ENCODE measurements at places on chromosomes 1 and 21. TPM values are rescaled to one million over a fixed set of nuclear protein-coding genes. Genes with fewer than 3 reads are reported as not detected.

The KANK4 gene
- total RNA-seq, result not detected

- H3K36me3 ChIP-seq, result no peaks in the 10 kb centered on the region
- H3K27me3 ChIP-seq, result peaks cover under 1% of the 10 kb centered on the region
- no peak overlapping the region for H3K4me3 ChIP-seq
- no peak for DNase-seq
- peaks cover 4% of the 10 kb centered on the region for H3K4me1 ChIP-seq
Observed at GRCh38 chr1:6906783-6907182, 121.5 kb downstream of the CAMTA1 start.

The LPAR3 gene
- 0.25 TPM for total RNA-seq

GRCh38 chr1:188302746-188303145 lies 1474.0 kb downstream of the PLA2G4A start:
- no peaks in the 10 kb centered on the region for H3K27me3 ChIP-seq
- H3K27ac ChIP-seq, result no peak overlapping the region
- H3K4me1 ChIP-seq, result no peaks in the 10 kb centered on the region
- H3K4me3 ChIP-seq, result no peak overlapping the region

- no peak overlapping the region for H3K4me3 ChIP-seq
- no peaks in the 10 kb centered on the region for H3K27me3 ChIP-seq
- H3K4me1 ChIP-seq, result no peaks in the 10 kb centered on the region
- DNase-seq, result no peak
Observed at GRCh38 chr1:200753650-200754198, 15.0 kb downstream of the CAMSAP2 start.

- H3K4me1 ChIP-seq, result peaks cover 36% of the 10 kb centered on the region
- peaks cover 40% of the 10 kb centered on the region for H3K27me3 ChIP-seq
Observed at GRCh38 chr21:41769111-41769510, 2.3 kb upstream of the RIPK4 start.

- no peaks in the 10 kb centered on the region for H3K27me3 ChIP-seq
- H3K4me1 ChIP-seq, result no peaks in the 10 kb centered on the region
- H3K4me3 ChIP-seq, result no peak overlapping the region
- DNase-seq, result no peak
- H3K27ac ChIP-seq, result no peak overlapping the region
Observed at GRCh38 chr1:244821134-244821533, 14.3 kb upstream of the COX20 start.

GRCh38 chr21:41124641-41125201 lies 43.2 kb upstream of the BACE2 start:
- H3K4me1 ChIP-seq, result no peaks in the 10 kb centered on the region
- no peak for DNase-seq
- no peak overlapping the region for H3K27ac ChIP-seq

GRCh38 chr1:171833091-171833825 lies 8.0 kb upstream of the DNM3 start:
- no peak overlapping the region for H3K27ac ChIP-seq
- H3K36me3 ChIP-seq, result no peaks in the 10 kb centered on the region
- no peak overlapping the region for H3K4me3 ChIP-seq
- H3K4me1 ChIP-seq, result no peaks in the 10 kb centered on the region
- DNase-seq, result no peak
- H3K27me3 ChIP-seq, result no peaks in the 10 kb centered on the region

DNA sequence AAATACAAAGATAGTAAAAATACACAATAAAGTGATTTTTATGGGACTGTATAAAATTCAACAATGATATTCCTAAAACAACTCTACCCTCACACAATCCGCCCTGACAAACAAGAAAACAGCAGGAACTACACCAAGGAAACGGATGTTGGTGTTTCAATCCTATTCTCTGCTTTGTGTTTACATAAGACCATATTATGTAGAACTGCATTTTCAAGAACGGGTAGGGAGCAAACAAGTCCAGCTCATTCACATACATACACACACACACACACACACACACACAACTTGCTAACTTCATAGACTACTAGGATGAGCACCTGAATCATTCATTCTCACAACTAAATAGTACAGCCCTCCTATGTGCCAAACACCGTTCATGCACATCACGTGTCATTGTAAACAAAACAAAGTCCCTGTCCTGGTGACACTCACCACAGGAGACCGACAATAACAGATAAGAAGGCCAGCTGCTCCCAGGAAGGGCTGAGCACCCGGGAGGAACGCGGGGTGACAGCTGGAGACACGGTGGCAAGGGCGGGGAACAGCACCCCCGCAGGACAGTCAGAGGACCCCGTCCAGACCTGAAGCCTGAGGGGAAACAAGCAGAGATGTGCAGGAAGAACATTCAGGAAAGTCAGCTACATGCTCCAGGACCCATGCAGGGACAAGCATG lies 43.0 kb downstream of the NPHP4 start:
- H3K4me3 ChIP-seq, result no peak overlapping the region
- DNase-seq, result no peak
- H3K27ac ChIP-seq, result no peak overlapping the region
- no peaks in the 10 kb centered on the region for H3K36me3 ChIP-seq

GRCh38 chr1:15916417-15916816 lies 59.5 kb downstream of the ZBTB17 start:
- H3K36me3 ChIP-seq, result peaks cover 49% of the 10 kb centered on the region
- no peak overlapping the region for H3K27ac ChIP-seq
- H3K4me3 ChIP-seq, result peak overlapping the region; percentile 20
- no peak for DNase-seq
- H3K27me3 ChIP-seq, result no peaks in the 10 kb centered on the region

The C21orf58 gene
- total RNA-seq, result 2.0 TPM

- peaks cover 75% of the 10 kb centered on the region for H3K4me1 ChIP-seq
- no peaks in the 10 kb centered on the region for H3K27me3 ChIP-seq
- no peak overlapping the region for H3K27ac ChIP-seq
- H3K4me3 ChIP-seq, result no peak overlapping the region
Observed at GRCh38 chr1:12454406-12455391, 163.3 kb downstream of the DHRS3 start.

- H3K4me3 ChIP-seq, result no peak overlapping the region
- no peaks in the 10 kb centered on the region for H3K36me3 ChIP-seq
- no peak overlapping the region for H3K27ac ChIP-seq
- peaks cover 7% of the 10 kb centered on the region for H3K4me1 ChIP-seq
- no peaks in the 10 kb centered on the region for H3K27me3 ChIP-seq
- peak; percentile 48 for DNase-seq
Observed at GRCh38 chr1:32400876-32401631, 6.8 kb upstream of the BSDC1 start.

DNA sequence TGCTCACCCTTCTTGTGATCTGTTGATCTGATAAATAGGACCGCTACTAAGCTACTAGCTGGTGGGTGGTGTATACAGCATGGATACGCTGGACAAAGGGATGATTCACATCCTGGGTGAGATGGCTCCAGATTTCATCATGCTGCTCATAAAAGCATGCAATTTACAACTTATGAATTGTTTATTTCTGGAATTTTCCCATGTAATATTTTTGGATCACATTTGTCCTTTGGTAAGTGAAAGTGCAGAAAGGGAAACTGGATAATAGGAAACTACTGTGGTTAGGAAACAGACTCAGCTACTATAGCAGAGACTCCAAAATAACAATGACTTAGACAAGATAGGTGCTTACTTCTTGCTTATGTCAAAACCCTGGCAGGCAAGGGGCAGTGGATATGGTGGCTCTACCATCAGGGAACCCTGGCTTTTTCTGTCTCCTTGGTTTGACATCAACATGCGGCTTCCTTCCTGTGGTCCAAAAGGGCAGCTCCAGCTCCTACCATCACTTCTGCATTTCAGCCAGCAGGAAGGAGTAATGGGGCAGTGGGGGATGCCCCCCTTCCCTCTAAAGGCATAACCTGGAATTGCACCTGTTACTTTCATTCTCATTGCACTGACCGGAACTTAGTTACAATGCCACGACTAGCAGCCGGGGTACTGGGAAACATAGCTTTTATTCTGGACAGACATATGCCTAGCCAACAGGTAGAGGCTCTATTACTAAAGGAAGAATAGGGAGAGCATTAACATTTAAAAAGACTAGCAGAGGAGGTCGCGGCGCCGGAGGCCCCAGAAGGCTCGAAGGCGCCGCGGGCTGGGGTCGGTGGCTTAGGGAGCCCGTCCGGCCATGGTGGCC lies 13.8 kb upstream of the AK2 start:
- no peak overlapping the region for H3K27ac ChIP-seq
- no peak for DNase-seq
- no peak overlapping the region for H3K4me3 ChIP-seq
- no peaks in the 10 kb centered on the region for H3K27me3 ChIP-seq
- H3K4me1 ChIP-seq, result peaks cover 8% of the 10 kb centered on the region

DNA sequence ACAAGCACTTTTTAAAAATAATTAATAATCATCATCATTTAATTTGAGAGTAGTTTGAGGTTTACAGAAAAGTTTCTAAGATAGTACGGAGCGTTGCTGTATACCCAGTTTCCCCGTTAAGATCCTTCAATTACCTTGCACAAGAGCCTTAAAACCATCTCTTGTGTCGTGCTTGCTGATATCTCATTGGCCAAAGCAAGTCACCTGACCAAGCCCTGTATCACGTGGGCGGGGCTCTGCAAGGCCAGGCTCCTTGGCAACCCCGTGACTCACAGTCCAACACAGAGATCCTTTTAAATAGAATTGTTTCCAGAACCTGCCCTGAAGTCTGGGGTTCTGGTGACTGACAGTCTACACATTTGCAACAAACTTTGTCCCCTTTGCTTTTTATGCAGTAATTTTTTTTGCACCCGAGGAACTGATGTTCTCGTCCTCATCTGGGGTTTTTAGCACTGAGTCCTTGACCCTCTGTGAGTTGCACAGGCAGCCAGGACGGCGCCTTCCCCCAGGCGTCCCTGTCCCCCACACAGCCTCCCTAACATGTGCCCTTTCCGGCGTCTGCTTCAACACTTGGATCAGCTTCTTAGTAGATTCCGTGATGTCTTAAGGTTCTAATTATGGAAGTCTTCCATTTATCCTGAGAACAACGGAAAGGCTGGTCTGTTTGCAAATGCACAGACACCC lies 183.3 kb upstream of the TMEM51 start:
- no peak overlapping the region for H3K27ac ChIP-seq
- H3K4me3 ChIP-seq, result no peak overlapping the region
- H3K36me3 ChIP-seq, result no peaks in the 10 kb centered on the region
- DNase-seq, result no peak
- peaks cover 21% of the 10 kb centered on the region for H3K4me1 ChIP-seq

DNA sequence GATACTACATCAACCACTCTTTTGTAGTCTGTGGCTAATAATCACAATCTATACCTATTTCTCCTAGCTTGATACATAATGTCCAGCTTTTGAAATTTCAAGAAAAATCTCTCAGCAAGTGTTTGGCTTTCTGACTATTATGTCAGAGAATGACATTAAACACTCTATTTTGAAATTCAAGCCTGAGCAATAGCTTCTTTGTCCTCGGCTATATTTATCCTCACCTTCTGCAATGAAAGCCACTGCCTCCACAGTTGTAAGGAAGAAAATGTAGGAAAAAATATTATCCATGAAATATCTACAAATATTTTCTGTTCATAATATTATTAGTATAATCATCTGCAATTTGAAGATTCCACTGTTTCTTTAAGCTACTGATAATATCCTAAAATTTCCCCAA lies 22.1 kb downstream of the LRRC7 start:
- no peak for DNase-seq
- no peaks in the 10 kb centered on the region for H3K36me3 ChIP-seq
- H3K27me3 ChIP-seq, result no peaks in the 10 kb centered on the region
- H3K4me3 ChIP-seq, result no peak overlapping the region
- no peaks in the 10 kb centered on the region for H3K4me1 ChIP-seq

GRCh38 chr1:99886179-99886578 lies 36.0 kb downstream of the AGL start:
- no peak overlapping the region for H3K27ac ChIP-seq
- no peaks in the 10 kb centered on the region for H3K27me3 ChIP-seq
- no peak for DNase-seq
- no peaks in the 10 kb centered on the region for H3K4me1 ChIP-seq
- peaks cover 43% of the 10 kb centered on the region for H3K36me3 ChIP-seq
- no peak overlapping the region for H3K4me3 ChIP-seq

- no peaks in the 10 kb centered on the region for H3K4me1 ChIP-seq
- DNase-seq, result no peak
- H3K27me3 ChIP-seq, result no peaks in the 10 kb centered on the region
- H3K36me3 ChIP-seq, result no peaks in the 10 kb centered on the region
Observed at GRCh38 chr21:27220416-27220815, 253.5 kb upstream of the ADAMTS5 start.

The DENND2C gene
- 2.0 TPM for total RNA-seq

DNA sequence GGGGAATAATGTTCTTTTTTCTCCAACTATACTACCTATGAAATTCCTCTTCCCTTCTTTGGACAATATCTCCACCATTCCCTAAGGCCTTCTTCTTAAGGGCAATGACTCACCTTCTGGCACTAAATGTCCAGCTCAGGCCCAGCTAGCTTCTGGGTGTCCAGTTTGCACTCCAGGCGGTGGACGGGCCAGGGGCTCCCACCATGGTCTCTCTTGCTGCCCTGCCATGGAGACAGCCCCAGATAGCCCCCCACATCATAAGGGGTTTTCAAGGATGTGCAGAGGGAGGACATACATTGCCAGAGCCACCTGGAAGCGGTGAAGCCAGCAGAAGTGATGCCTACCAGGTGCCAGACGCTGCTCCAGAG lies 43.8 kb downstream of the C1orf198 start:
- DNase-seq, result no peak
- H3K4me1 ChIP-seq, result no peaks in the 10 kb centered on the region
- no peaks in the 10 kb centered on the region for H3K27me3 ChIP-seq
- H3K4me3 ChIP-seq, result no peak overlapping the region
- no peak overlapping the region for H3K27ac ChIP-seq
- no peaks in the 10 kb centered on the region for H3K36me3 ChIP-seq

DNA sequence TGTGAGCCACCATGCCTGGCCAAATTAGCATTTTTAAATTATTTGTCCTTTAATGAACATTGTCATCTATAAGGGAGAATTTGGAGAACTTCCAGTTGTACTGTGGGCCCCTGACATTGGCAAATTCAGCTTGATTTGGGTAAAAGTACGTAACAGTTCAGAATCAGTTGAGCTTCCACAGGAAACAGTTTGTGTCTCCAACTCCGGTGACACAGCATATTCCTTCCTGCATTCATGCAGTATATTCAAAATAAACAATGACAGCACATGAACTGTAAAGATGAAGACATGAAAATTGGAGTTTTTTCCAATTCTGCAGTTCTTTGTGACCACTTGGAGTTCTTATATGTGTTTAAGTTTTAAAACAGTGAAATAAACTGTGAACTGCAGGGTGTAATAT lies 28.2 kb downstream of the RNF220 start:
- no peaks in the 10 kb centered on the region for H3K4me1 ChIP-seq
- H3K27ac ChIP-seq, result no peak overlapping the region
- H3K4me3 ChIP-seq, result no peak overlapping the region
- no peaks in the 10 kb centered on the region for H3K36me3 ChIP-seq
- no peak for DNase-seq
- H3K27me3 ChIP-seq, result peaks cover 7% of the 10 kb centered on the region

GRCh38 chr1:150579945-150580642 lies 684 bp upstream of the MCL1 start:
- no peak for DNase-seq
- H3K27ac ChIP-seq, result peak overlapping the region; percentile 97
- H3K4me1 ChIP-seq, result peaks cover 16% of the 10 kb centered on the region

The VANGL2 gene
- total RNA-seq, result not detected

The CYP4A11 gene
- not detected for total RNA-seq

The ARHGEF11 gene
- 13.7 TPM for total RNA-seq

- no peak overlapping the region for H3K27ac ChIP-seq
- H3K4me1 ChIP-seq, result peaks cover 5% of the 10 kb centered on the region
- no peaks in the 10 kb centered on the region for H3K27me3 ChIP-seq
- H3K36me3 ChIP-seq, result no peaks in the 10 kb centered on the region
Observed at GRCh38 chr1:183276386-183277080, 90.5 kb downstream of the LAMC2 start.

The CLIC6 gene
- total RNA-seq, result 0.14 TPM

GRCh38 chr1:25199819-25200620 lies 32.3 kb downstream of the SYF2 start:
- DNase-seq, result no peak
- no peak overlapping the region for H3K27ac ChIP-seq
- no peaks in the 10 kb centered on the region for H3K36me3 ChIP-seq
- peaks cover 2% of the 10 kb centered on the region for H3K27me3 ChIP-seq
